ENCODE measurements at places on chromosomes 4 and X.

DNA sequence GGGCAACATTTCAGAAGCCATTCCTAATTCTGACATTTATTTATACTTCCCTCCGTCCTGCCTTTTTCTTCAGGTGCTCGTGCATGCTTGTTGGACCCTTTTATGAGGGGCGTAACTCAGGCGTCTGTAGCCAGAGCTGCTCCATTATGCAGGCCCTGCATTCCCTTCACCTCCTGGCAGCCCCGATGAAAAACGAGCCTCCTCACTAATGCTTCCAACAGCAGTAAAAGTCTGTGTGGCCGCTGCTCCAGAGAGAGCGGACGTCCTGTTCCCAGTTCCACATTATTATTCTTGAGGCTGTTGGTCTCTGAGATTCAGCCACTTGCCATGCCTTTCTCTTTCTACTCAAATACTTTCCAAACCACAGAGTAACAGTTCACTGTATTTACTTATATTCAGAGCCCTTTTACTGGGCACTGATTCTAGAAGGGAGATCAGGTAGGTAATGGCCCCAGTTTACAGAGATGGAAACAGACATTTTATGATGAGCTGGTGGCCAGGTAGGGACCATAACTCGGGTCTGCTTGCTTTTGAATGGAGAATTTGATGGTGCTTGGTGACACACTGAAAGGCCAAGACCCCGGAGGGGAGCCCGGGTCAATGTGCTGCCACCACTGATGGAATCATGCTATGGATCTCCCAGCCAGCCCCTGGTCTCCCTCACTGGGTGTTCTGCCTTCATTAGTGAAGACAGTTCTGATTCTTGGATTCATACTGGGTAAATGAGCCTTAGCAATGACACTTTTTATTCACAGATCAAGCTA is 101.0 kb downstream of the GATB start:
- no peak for DNase-seq

DNA sequence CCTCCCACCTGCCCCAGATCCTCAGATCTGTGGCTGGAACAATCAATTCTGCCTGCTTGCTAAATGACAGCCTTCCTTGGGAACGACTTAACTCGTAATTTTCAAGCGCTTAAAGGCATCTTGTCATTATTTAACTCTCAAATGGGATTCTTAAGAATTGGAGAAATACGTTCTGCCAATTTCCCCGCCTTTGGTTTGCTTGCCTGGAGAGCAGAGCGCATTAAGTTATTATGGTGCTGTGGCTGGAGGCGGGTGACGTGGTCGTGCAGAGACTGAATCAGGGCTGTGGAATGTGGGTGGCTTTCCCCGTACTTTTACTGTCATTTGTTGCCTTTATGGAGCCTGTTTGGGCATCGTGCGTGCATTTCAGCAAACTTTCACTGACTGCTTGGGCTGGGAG is 78.9 kb upstream of the PSAPL1 start:
- DNase-seq: no peak

GRCh38 chrX:71618303-71618721 is at the start of gene CXCR3:
CXCR3 (minus strand) TSS chrX:71618511; CDS start chrX:71618449, 62 bp downstream.
- DNase-seq: peak; percentile 81

DNA sequence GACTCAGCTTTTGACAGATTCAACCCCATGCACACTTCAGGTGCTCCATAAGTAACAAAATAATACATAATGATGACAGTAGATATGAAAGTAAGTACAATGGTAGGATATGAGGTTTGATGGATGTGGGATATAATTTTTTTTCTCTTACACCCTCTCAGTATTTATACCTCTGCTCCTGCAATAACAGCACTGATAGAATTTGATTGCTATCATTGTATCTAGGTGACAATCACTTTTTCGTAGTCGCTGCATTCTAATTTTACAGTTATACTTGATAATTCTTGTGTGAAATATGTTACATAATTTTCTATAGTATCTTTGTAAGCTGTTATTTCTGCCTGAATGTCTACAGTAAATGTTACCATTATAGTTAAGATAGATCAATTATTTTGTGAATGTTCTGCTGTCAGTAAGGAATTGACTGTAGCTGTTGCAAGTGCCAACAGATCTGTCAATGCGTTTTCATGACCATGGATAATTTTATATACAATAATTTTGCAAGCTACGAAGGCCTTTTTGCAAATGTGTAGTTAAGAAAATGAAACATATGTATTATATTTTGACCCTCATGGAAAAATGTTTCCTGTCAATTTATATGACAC is 128.9 kb downstream of the BANK1 start:
- no peak for DNase-seq

GRCh38 chr4:78534286-78534955 is 17.1 kb upstream of the ANXA3 start:
- no peak for DNase-seq

All from stimulated activated naive B cell treated with anti-CD40 and anti-IgM and Interleukin-4, amounts not matched to agents 10 μg/mL and 1 μg/mL and 100 μg/mL, for 72 hours (primary cell).